NCI-H1105 (cell line): ENCODE measurements at places on chromosomes 16 and 17.

- DNase-seq: no peak
Measured at GRCh38 chr17:5797447-5798050, 213.2 kb upstream of the NLRP1 start.

DNA sequence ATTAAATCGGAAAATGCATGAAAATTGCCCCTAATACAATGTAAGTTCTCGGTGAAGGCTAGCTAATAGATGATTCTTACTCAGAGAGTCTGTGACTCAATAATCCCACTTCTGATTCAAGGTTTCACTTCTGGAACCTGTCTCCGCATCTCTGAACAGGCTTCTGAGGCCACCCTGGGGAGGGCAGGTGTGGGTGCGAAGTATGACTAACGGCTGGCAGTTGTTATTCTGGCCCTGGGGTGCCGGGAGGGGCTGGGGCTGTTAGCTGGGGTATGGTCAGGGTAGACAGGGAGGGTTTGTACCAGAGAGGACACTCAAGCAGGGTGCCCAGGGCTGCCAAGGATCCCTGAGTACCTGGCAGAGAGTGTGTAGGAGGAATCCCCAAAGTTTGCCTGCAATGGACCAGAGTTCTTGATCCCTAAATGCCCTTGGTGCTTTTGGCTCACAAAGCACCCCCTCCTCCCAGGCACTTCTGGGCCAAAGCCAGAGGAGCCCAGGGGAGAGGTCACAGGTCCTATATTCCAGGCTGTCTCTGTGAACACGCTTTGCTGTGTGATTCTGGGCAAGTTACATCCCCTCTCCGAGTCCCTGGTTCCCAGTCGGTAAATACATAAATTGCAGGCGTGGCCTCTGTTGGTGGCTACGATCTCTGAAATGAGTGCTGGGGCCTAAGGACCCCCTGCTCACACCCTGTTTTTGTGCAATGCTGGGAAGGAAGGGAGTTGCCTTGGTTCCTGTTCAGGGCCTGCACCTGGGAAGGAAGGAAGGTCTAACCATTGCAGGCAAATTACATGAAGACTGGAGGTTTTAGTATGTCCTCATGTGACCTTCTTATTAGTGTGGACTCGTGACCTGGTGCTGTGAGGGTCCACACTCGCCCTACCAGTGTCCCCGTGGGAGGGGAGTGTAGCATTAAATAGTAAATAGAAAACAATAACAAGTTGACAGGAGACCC, 49.9 kb upstream of the CPNE2 start:
- DNase-seq: no peak

DNA sequence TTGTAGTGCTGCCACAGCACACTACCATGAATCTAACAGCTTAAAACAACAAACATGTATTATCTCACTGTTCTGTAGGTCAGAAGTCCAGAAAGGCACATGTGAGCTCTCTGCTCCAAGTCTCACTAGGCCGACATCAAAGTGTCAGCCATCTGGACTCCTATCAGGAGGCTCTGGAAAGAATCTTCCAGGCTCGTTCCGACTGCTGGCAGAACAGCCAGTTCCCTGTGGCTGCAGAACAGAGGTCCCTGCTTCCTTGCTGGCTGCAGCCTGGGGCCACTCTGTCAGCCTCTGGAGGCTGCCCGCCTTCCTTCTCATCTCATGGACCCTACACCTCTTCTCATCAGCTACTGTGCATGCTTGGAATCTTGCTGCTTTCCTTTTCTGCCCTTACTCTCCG, 168.9 kb downstream of the CBLN1 start:
- no peak for DNase-seq

DNA sequence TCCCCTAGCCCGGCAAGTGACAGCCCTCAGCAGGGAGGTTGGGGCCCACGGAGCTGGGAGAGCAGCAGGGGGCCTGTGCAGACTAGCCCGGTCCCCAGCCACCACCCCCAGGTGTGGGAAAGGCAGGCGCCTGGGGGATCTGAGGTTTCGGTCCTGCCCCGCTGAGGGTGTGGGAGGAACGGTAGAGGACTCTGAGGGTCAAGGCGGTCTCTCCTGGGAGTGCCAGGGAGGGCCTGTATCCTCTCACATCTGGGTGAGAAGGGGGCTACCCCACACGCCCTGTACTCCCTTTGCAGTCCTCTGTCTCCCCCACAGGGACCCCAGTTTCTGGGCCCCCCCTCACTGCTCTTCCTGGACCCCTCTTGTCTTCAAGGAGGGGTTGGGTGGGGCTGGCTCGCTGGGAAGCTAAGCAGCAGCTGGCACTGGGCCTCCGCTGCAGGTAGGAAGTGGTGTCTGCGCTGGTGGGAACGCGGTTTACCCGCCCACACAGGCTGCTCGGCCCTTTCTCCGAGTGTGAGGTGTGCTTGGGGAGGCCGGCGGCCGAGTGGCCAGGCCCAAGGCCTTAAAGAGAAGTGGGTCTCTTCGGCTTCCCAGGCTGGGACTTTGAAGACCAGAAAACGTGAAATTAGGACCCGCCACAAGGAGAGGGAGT, 15.4 kb downstream of the CD7 start:
- no peak for DNase-seq

- no peak for DNase-seq
Measured at GRCh38 chr16:87621976-87622713, 19.8 kb downstream of the JPH3 start.

DNA sequence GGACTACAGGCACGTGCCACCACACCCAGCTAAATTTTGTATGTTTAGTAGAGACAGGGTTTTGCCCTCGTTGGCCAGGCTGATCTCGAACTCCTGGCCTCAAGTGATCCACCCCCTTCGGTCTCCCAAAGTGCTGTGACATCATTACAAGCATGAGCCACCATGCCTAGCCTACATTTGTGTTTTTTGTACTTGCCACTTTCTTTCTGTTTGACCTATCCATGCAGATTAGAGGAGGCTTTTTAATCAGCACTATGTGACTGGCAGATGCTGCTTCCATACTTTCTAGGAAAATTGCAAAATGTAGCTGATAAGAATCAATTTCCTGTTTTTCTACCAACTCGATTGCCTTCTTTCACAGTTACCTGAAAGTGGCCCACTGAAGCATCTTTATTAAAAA, 57.3 kb downstream of the B9D1 start:
- DNase-seq: no peak

DNA sequence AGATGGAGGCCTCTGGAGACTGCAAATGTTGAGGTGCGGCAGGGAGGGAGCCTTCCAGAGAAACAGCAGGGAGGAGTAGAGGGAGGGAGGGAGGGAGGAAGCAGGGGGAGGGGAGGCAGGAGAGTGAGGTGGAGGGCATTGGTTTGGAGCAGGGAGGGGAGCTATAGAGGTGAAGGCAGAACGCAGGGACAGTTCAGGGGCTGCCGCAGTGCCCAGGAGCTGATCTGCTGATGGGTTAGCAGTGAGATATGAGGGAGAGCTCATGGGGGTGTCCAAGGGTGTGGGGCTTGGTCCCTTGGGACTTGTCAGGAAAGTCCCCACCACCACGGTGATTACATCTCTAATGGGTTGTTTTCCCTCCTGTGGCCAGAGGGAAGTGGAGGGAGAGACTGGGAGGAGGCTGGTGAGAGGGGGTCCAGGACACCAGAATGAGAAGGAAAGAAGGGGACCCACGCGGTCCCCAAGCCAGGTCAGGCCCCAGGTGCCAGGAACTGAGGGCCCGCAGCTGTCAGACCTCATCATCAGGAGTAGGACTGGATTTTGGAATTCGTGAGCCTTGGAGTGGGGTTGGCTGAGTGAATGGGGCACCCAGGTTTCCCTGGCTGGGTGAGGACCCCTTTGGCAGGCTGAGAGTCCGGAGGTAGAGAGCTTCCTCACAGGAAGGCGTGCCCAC, 11.2 kb downstream of the CA4 start:
- DNase-seq: no peak

GRCh38 chr17:5361426-5361825, 58.0 kb downstream of the NUP88 start:
- no peak for DNase-seq

DNA sequence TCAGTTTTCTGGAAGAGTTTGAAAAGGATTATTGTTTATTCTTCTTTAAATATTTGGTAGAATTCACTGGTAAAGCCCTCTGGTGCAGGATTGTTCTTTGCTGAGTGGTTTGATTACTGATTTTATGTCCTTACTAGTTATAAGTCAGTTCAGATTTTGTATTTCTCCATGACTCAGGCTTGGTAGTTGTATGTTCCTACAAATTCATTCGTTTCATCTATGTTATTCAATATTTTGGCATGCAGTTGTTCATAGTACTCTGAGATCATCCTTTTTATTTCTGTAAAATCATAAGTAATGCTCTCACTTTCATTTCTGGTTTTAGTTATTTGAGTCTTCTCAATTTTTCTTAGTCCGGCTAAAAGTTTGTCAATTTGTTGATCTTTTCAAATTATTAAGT, 58.1 kb upstream of the CRYM start:
- no peak for DNase-seq

DNA sequence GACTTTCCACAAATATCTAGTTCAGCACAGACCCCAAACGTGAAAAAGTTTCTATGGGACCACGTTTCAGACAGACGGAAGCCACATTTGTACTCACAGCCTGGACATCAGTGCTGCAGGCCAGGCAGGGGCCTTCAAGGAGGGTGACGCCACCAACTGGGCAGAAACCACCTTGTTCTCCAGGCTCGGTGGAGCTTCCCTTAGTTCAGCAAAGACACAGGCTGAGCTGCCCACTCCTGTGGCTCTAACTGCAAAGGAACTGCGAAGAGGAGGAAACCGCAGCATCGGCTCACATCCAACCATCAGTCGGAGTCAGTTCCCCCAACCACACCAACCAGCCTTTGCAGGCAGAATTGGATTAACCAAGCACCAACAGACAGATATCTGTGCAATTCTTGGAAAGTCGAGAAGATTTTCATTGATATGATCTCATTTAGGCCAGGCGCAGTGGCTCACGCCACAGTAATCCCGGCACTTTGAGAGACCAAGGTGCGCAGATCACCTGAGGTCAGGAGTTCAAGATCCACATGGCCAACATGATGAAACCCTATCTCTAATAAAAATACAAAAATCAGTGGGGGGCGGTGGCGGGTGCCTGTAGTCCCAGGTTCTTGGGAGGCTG, 73.3 kb upstream of the CNEP1R1 start:
- no peak for DNase-seq

- DNase-seq: peak; percentile 2
Measured at GRCh38 chr16:31458073-31458843, 1.0 kb upstream of the ARMC5 start.

GRCh38 chr17:31318298-31318801, 3.1 kb downstream of the EVI2A start:
- DNase-seq: peak; percentile 27

DNA sequence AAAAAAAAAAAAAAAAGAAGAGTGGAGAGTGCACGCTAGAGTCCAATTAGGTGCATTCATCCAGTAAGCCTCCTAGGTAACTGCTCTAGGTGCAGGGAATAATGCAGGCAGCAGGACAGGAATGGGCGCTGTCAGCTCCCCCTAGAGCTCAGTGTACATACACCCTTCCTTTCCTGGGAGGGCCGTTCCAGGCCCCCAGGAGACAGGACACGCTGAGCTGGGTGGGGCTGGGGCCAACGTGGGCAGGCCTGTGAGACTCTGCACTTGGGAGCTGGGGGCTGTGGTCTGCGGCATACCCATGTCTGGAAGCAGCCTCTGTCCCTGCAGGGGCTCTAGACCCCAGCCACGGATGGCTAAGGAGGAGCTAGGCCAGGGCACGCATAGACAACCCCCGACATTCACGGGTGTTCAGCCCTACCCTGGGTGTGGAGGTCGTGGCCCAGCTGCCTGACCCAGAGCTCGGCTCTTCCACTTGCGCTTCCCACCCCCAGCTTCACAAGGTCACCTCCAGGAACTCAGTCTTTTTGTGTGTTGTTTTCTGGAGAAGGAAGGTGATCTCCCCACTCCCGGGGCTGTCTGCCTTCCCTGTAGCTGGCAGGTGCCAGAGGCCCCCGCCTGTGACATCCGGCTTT, 1.0 kb upstream of the ANTKMT start:
- DNase-seq: no peak

GRCh38 chr16:78425891-78426510, 326.5 kb downstream of the WWOX start:
- DNase-seq: no peak

- no peak for DNase-seq
Measured at GRCh38 chr16:75614066-75614897, 8.8 kb downstream of the ADAT1 start.
